ENCODE measurements at places on chromosomes 2 and 18.

- peak; percentile 56 for DNase-seq
These were observed 84.1 kb upstream of the POMC start for GRCh38 chr2:25252291-25253152.

DNA sequence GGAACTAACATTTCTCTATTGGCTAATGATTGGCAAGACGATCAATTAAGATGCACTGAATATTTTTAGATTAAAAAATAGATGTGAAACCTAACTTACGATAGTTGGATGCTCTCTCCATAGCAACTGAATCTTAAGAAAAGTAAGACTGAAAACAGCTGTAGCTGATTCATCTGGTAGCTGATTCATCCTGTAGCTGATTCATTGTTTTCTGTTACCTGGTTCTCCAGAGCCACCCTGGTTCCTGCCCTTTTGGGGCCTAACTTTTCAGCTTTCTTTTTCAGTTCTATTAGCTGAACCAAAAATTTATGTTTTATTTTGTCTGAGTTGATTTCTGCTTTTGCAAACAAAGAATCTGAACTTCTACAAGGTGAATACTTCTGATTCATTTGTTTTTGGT, 22.7 kb upstream of the SPR start:
- DNase-seq, result no peak

GRCh38 chr2:205273627-205274026, 408.7 kb upstream of the NRP2 start:
- DNase-seq, result no peak

DNA sequence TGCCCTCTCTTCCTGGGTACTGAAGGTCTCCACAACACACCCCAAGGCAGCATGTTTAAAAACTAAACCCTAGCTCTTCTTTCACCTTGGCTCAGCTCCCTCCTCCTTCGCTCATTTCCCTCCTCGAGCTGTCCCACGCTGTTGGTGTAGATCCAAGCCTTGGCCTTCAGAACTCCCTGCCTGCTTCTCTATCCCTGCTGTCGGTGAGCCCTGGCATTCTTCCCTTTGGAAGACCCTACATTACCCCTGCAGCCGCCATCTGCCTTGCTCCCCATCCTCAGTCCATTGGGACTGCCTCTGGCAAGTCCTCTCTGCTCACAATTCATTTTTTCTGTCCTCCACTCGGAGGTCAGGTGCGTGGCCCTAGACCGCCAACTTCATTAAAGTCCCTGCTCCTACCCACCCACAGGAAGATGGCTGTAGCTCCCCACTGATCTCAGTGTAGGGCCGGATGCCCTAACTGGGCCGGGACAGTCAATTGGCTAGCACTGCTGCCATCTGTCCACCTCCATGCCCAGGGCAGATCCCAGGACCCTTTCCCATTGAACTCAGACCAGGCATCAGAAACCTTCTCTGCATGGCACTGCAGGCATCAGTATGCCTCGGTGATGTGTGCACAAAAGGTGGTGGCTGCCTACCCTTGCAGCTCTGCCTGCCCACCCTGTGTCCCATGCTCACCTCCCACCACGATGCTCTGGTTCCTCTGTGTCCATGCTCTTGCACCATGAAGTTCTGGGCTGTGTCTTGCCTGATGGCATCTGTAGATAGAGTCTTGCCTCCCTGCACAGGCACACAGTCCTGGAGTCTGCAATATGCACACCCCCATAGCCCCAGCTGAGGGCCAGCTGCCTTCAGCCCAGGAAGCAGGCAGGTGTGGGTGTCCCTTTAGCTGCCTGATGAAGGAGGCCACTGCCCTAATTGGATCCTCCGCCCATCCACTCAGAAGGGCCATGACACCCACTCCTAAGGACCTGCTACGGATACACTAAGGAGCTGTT, 5.7 kb downstream of the AMER3 start:
- no peak for DNase-seq

GRCh38 chr2:19797871-19798270, 103.9 kb downstream of the TTC32 start:
- DNase-seq, result no peak

- DNase-seq, result no peak
These were observed 128.6 kb downstream of the ZFP36L2 start for GRCh38 chr2:43097644-43098408.

GRCh38 chr2:37506407-37507050, 162.1 kb downstream of the QPCT start:
- DNase-seq, result no peak

DNA sequence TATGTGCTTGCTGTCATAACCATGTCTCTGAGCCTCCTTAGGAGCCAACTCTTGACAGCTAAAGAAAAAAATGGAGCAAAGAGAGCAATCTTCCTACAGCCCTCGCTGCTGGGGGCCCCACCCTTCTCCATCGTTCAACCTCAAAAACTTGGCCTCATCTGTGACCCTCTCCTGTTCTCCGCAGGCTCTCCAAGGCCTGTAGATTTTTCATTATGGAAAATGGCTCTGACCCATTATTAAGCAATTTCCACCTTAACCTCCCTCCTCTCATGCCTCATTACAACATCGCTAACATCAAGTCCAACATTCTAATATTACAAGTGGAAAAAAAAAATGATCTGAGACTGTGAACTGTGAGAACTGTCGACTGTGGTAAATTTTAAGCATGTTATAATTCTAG, 98.7 kb downstream of the SLC8A1 start:
- no peak for DNase-seq

- DNase-seq, result no peak
These were observed 789.7 kb upstream of the SLC39A10 start for GRCh38 chr2:194867328-194867727.

DNA sequence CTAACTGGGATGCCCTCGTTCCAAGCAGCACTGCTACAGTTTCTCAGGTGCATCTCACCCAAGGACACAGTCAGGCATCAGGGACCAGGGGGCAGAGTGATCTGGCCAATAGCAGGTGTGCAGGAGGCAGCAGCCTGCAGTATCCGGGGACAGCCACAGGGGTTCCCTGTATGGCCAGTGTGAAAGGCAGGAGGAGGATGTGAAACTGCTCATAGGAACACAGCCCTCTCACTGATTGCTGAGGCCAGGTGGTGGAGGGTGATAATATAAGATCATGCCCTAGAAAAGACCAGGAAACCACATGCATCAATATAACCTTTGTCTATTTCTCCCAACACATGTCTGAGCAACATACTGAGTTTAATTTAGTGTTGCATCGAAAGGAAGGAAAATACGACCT, 112.7 kb upstream of the TACR1 start:
- no peak for DNase-seq

DNA sequence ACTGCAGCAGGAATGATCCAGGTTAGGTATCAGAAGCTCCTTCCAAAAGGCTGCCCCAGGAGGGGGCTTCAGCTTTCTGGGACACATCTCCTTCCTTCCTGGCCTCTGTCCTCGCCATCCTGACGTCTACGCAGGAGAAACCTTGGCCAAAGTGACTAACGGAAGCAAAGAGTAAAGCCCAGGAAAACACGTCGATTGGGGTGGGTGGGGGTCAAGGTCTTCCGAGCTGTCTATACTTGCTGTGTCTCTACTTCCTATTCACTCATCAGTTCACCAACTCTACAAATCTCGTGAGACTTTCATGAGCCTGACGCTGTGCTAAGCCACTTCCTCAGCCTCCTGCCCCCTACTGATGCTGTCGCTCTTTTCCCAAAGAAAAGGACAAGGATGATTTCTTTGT, 212.6 kb downstream of the TNS1 start:
- no peak for DNase-seq

GRCh38 chr2:39156107-39156506, 35.3 kb upstream of the SOS1 start:
- DNase-seq, result no peak

DNA sequence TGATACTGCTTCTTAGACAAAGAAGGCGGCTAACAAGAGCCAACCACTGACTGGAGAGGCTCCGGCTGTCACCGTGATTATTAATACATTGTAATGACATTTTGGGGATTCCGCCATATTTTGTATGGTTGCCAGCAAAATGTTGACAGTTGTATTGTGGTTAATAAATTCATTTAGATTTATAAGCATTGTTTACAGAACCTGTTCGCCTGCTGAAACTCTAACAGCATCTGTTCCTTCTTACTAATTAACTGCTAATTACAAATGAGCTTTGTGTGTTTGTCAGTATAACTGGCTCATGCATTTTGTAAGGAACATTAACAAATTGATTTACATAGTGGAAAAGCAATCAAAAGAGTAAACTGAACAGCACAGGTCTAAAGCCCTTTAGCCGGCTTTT, 332.4 kb downstream of the GBX2 start:
- DNase-seq, result no peak

DNA sequence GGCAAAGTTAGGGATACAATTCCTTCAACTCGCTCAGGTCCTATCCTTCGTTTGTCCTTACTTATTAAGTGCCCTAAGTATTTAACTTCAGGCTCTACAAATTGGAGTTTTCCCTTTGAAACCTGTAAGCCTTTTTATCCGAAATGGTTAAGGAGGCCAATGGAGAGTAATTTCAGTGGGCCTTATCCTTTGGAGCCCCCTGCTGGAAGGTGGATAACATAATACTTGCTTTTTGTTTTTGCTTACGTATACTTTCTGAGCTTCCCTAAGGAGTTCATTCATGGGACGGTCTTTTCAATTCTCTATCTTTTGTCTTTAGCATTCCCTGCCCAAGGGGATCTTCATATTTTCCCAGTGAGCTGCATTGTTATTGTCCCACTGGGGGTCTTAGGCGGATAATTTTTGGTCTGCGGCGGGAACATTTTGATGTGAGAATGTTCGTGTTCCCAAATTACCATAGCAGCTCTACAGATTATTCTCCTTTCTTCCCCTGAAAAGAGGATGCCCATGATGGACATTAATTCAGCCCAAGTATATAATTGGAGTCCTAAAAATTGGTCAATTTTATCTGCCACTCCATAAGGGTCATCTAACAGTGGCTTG, 34.4 kb upstream of the TRAPPC8 start:
- no peak for DNase-seq

DNA sequence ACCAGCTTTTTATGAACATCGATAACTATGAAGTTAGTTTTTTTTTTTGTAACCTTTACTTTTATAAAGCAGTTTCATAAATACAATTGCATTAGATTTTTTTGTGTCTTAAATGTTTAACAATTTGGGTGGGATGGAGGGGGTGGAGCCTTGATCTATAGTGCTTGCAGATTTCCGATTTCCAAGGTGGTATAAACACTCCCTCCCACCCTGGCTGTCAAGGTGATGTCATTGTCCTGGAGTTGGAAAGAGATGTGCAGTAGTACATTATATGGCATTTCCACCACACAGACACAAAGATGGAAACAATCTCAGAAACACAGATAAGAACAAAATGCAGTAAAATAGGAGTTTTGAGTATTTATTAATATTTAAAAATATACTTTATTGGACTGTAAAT, 114.4 kb downstream of the TTN start:
- DNase-seq, result no peak

- DNase-seq, result no peak
These were observed 668 bp downstream of the NFU1 start for GRCh38 chr2:69436596-69436937.

GRCh38 chr2:20184067-20184938, 40.6 kb downstream of the SDC1 start:
- no peak for DNase-seq

DNA sequence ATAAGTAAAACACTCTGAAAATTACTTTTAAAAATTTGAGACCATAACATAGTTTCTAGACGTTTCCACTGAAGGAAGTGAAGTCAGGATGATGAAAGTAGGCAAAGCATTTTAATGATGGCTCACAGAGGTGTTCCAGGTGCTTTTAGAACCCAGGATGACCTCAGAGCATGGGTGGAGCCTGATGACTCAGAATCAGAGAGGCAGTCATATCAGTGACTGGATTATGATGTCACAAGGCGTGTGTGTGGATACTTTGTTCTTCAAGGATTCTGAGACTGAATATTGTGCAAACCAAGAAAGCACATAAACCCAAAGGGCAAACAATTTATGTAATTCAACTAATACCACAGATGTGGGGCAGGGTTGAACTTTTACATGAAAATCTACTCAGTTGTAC, 208.0 kb upstream of the FBXO11 start:
- DNase-seq, result no peak

GRCh38 chr18:48952287-48953103, 1.7 kb upstream of the SMAD7 start:
- DNase-seq, result peak; percentile 44

DNA sequence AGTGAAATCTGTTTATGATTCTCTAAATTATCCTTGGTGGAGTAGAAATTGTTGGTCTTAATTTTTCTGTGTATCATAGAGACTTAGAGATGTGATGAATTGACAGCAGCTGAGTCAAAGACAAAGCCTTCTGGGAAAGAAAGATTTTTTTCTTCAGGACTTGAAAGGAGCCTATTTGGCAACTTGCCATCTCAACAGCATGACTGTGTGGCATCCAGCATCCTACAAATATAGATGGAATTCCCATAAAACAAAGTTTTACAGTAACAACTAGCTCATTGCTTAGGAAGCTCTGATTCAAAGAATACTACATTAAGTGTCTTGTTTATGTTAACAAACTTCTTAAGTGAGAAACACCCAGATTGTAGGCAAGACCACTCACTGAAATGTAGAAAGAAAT, 79.2 kb upstream of the SETBP1 start:
- no peak for DNase-seq

GRCh38 chr18:10950080-10950875, 199.1 kb downstream of the PIEZO2 start:
- DNase-seq, result no peak

DNA sequence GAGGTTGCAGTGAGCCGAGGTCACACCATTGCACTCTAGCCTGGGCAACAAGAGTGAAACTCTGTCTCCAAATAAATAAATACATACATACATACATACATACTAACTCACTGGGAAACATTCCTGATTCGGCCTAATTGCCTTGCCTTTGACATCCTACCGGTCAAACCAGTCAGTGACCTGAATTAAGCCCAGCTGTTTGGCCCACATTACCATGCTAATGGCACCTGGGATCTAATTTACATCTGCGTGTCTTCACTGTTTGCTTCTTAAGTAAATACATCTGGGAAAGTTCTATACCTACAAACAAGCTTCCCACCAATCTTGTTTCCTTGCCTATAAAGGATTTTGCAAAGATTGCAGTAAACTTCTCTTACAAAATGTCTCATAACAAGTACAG, 230.2 kb upstream of the ZC3H15 start:
- DNase-seq, result no peak

DNA sequence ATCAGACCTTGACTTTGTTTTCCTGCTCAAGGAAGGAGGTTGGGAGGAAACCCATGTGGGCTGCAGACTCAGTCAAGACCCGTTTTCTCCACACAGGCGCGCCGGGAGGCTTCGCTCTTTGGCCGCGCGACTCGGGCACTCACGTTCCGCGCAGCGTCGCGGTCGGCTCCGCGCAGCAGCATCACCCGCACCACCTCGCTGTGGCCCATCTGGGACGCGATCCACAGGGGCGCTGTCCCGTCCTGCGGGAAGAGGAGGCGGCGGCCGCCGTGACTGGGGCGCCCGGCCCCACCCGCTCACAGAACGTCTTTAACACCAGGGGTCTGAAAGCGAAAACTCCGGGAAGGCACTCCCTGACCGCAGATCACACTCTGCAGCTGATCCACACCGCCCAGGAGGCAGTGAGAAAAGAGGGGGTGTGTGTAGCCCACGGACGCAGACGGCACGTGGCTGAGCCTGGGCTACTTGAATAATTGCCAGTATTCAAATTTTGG, 33.1 kb upstream of the NPC1 start:
- DNase-seq, result no peak

- DNase-seq, result no peak
These were observed 75.0 kb downstream of the NRXN1 start for GRCh38 chr2:50956886-50957285.

- no peak for DNase-seq
These were observed 1609.3 kb upstream of the ZEB2 start for GRCh38 chr2:146129231-146129630.
